Type B pancreatic cell (in vitro differentiated cells): ENCODE measurements at places on chromosomes 5 and 9.

- no peak for DNase-seq
Measured at GRCh38 chr5:131363811-131364506, 100.1 kb downstream of the CDC42SE2 start.

DNA sequence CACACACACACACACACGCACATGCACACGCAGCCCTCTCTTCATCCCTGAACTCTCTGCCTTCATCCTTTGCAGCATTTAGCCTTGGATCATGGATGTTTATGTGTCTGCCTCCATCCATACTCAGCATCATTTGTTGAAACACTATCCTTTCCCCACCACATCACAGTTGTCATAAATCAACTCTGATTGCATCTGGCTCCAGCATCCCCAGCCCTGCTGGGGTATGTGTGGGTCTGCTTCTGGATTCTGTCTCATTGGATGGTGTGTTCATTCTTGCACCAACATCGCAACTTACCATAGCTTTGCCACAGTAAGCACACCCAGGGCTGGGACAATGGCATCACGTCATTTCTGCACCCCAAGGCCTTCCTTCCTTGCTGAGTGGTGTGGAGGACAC, 175.4 kb downstream of the RGS3 start:
- no peak for DNase-seq

- DNase-seq, result no peak
Measured at GRCh38 chr5:10201223-10201868, 48.3 kb downstream of the ATPSCKMT start.

DNA sequence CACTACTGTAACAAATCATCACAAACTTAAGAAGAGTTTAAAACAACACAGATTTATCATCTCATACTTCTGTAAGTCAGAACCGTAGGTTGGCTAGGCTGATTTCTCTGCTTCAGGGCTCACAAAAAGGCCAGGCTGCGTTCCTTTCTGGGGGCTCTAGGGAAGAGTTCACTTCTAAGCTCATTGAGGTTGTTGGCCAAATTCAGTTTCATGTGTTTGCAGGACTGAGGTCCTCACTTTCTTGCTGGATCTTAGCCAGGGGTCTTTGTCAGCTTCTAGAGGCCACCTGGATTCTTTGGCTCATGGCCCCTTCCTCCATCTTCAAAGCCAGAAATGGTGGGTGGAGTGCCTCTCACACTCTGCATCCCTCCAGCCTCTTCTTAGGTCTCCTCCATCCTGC, 76.0 kb downstream of the ACTBL2 start:
- DNase-seq, result no peak

DNA sequence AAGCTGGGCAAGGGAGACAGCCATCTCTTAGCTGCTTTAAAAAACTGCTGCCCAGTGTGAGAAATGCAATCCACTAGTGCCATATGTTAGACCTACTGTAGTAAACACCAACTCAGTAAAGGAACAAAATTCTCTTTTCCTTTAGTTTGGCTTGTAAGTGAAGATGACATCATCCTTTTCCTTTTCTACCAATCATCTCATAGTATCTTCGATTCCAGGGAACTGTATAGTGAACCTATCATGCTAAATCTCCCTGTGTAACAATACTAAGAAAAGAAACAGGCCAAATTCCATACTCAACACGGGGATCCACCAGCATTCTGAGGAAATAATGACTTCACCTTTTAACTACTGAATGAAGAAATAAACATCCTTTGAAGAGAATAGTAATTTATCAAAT, 100.1 kb downstream of the RAPGEF6 start:
- no peak for DNase-seq

GRCh38 chr5:59856358-59856757, 37.2 kb downstream of the PDE4D start:
- DNase-seq, result no peak

GRCh38 chr9:86126998-86127972, 27.9 kb upstream of the GOLM1 start:
- DNase-seq, result peak; percentile 78

GRCh38 chr9:137070906-137071275, 534 bp upstream of the SAPCD2 start:
- DNase-seq, result no peak

DNA sequence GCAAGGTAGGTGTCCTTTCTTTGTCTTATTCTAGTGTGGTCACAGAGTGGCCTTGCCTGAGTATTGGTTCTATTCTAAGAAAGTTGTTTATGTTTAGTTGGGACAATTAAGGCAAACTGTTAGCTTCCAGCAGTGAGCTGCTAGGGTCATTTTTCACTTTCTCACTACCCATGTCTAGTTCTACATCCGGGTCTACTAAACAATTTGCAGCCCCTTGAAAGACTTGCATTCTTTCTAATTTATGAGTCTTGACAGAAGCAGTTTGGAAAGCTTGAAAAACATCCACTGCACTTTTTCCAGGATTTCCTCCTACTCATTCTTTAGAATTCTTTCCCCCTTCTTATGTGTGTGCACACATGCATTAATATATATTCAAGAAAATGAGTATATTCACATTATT, 892.2 kb upstream of the ACO1 start:
- DNase-seq, result no peak

DNA sequence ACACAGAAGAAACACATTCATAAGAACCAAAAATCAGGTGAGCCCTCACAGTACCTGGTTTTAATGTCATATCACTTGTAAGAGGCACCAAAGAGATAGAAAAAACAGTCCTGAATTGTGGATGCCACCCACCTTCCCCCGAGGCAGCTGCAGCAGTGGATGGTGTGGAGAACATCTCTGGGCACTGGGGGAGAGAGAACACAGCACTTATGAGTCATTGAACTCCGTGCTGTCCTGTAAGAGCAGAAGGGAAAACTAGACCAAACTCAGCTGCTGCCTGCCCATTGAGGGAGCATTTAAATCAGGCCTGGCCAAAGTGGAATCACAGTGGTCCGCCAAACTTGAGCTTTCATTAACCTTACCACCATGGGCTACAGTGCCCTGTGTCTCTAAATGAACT, 296.2 kb downstream of the SPATA31D1 start:
- no peak for DNase-seq

DNA sequence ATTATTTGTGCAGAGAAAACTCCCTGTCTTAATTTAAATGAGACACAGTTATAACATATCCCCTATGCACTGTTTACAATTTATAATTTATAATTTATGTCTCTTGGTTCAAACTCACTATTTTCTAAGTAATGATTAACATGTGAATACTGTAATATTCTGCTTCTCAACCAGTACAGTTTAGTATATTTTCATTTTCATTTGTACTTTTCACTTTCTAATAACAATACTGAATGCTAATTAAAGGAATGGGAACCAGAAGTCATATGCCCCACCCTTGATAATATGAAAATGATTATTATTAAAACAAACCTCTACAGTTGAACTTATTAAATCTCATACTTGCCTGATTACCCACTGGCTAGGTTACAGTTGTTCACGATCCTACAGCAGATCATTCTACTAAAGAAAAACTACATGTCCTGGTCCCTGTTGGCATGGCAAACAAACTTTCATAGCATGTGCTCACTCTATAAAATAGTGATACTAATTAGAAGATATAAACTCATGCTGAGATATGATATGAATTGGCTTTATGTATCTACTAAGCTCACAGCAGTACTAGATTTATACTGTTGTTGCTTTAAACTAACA, 66.4 kb downstream of the POU5F2 start:
- no peak for DNase-seq

DNA sequence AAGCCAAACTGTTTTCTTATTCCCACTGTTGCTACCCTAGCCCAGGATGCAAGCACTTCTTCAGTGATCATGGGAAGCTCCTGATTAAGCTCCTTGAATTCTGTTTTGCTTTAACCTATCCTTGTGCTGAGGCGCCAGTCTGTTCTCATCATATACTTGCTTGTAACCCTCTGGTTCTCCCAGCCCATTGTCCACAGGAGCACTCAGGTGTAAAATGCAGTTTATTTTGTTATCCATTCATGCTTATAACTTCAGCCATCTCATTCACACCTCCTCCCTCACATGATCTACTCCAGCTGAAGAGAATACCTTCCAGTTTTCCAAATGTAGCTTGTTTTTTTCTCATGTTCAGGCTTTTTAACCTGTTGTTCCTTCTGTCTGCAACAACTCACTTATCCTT, 402.1 kb upstream of the BRINP1 start:
- DNase-seq, result no peak

DNA sequence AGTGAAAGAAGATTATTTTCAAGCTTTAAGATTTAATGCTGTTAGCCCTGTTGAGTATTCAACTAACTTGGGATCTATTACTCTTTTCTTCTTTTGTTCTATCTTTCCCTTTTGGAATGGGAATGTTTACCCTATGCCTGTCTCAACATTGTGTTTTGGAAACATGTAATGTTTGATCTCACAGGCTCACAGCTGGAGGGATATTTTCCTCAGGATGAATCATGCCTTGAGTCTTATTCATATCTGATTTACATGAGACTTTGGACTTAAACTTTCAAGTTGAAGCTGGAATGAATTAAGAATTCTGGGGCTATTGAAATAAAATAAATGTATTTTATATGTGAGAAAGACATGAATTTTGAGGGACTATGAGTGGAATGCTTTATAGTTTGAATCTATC, 607.8 kb upstream of the PTGER4 start:
- no peak for DNase-seq

- DNase-seq, result no peak
Measured at GRCh38 chr5:157463621-157464518, 3.9 kb downstream of the NIPAL4 start.

- no peak for DNase-seq
Measured at GRCh38 chr9:114456929-114457328, 48.3 kb downstream of the WHRN start.

DNA sequence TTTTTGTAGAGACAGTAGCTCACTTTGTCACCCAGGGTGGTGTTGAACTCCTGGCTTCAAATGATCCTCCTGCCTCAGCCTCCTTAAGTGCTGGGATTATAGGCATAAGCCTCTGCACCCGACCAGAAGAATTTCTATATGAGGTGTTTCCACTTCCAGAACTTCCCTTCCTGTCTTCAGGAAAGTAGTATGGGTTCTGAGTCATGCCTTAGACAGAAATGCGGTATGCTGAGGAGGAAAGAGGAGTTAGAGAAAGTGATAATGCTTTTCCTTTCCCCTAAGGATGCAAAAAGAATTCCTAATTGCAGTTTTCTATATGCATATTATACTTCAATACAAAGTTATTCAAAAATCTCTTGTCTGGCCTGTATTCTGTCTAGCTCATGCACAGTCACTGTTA, 16.4 kb upstream of the ADAMTSL1 start:
- no peak for DNase-seq

DNA sequence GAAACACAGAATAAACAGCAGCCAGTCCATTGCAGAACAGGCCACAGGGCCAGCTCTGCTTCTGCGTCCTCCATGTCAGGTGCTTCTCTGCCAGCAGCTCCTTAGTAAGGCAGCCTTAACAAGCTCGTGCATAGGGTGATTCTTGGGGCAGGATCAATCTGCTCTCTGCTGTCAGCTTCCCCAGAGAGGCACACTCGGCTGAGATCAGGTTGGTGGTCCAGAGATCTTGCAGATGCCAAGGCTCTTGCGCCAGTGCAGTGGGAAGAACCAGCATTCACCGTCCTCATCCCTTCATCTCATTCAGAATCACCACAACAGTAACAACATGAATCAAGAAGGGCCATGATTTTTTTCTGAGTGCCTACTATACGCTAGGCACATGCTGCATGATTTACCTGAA, 49.0 kb upstream of the ALDH1B1 start:
- DNase-seq, result no peak

DNA sequence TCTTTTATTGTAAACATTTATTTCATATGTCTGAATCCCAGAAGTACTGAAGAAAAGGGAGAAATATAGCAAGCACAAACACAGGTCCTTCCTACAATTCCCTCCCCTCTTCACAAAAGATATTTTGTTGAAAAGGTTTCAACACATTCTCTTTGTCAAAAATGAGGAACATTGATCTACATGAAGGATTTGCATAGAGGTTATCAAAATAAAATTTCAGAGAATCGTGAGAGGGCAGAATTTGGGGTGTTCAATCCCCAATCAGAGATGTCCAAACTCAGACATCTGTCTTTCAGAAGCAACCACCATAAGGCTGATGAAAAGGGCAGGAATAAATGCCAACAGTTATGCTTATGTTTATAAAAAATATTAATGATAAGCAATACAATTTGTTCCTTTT, 69.2 kb downstream of the MARCHF3 start:
- no peak for DNase-seq

DNA sequence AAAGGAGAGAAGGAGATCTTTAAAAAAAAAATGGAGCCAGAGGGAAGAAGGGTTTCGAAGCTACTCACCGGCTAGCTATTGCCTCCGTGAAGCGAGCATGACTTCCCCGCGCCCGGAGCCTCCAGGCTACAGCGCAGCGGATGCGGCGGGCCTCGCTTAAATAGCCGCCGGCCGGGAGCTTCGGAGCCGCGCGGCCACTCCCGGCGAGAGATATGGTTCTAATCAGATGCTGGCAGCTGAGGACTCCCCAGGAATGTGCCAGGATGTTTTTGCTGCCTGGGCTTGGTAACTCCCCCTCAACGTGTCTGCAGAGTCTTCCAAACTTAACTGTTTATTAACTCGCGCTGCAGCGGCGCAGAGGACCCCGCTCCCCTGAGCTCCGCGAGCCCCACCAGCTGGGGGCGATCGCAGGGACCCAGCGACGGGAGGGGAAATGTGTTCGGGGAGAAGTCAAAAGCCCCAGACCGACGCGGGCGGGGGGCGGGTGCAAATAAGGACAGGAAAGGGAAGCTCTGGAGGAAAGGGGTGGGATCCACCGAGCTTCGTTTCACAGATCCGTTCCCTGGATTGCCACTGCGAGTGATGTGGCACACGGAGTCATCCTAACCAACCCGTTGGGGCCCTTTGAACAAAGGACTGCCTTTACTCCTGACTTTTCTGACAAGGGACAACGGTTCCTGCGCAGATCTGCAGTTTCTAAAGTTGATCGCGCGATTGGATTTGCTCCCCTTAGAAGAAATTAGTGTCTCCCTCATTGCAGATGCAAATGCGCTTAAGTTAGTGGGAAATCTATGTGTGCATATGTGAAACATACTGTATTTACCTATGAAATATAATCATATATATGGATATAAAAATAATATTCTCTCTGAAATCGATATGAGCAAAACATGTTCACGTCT, at the start of gene DAB2:
Gene DAB2, minus strand, starts transcription at position 245 of the 902 bp plus-strand sequence. CDS start 30,660 bp downstream, outside the sequence.
- peak; percentile 87 for DNase-seq

DNA sequence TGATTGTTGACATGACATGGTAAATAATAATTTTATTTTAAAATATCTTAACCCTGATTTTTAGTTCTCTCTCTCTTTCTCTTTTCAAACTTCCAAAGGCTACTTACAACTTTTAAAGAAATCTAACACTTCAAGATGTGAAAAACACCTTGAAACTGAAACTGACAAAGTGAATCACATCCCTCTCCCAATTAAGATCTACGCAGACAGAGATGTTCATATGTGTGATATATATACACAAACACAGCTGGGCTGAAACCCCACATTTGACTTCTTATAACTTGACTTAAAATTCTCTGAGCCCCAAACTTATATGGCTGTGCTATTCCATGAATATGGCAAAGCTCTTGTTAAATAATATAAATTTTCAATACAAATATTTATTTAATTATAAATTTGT, 261.2 kb upstream of the PTPRD start:
- DNase-seq, result no peak
